ENCODE measurements at places on chromosomes 2 and 18. TPM values are rescaled to one million over a fixed set of nuclear protein-coding genes. Genes with fewer than 3 reads are reported as not detected.

Gene ALPI
- not detected for total RNA-seq

Gene TRIB2
- 20.5 TPM for total RNA-seq

Gene DCDC2C
- not detected for total RNA-seq

Gene FBXO15
- not detected for total RNA-seq

Gene CNDP1
- not detected for total RNA-seq

Gene GAD1
- total RNA-seq, result 0.60 TPM

DNA sequence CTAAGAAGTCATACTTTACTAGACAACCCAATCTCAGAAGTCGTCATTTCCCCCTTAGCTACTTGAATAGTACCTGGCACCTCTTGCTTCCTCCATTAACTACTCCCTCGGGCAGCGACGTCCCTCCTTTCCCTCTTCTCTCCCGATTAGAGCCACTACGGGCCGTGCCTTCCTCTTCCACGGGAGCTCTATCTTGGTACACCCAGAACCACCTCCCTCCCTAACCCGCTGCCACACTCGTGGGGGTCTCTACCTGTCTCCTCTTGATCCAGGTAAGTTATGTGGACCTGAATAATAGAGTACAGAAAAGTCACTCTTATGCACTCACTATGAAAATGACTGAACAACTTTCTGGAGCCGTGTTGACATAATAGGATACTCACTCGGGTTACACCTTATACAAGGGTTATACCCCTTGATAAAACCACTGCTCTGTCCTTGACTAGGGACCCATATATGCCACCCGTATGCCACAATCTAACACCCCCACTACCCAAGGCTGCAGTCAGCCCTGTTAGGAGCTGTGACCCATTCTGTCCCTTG, 595 bp upstream of the HDHD2 start:
- no peak for DNase-seq

DNA sequence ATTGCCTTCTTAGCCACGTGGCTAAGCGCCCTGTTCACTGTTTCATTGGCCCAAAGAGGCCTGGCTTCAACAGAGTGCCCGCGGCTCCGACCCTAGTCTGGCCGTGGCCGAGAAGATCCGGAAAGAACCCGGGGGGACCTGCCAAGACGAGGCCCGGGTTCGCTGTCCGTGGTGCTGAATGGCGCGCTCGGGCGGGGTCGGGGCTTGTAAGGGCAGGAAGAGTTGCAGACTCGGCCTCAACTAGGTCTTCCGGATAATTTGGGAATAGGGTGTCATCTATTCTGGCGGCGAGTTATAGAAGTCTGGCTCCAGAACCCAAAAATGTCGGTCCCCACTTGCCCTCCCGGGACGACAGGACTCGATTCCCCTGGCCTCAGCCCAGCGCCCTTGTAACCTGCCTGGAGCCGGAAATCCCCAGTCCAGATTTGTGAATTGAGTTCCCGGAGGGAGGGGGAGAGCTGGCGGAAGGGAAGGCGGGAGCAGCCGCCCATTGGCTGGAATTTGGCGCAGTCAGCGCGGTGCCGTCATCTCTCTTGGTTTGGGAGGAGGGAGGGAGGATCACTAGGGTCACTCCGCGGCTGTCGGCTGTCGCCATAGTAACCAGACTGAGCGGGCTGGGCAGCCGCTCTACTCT, 3.5 kb downstream of the CDK5R2 start:
- no peak for DNase-seq

GRCh38 chr2:207083361-207084110, 82.2 kb downstream of the KLF7 start:
- no peak for DNase-seq

DNA sequence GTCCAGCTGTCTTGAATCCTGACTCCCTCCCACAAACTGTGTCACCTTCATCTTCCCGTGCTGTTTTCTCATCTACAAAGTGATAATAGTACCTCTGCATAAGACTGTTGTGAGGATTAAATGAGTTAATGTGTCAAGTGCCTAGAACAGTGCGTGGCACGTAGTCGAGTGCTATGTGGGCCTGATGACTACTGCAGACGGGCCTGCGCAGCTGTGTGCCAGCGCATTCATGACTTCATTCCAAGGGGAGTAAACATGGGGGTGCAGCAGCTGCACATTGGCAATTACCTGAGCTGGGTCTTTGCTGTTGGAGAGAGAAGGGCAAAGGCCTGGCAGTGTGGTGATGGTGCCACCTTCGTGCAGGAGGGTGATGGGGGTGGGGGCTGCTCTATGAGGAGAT, 5.0 kb downstream of the TEX44 start:
- DNase-seq, result no peak

- no peak for DNase-seq
These were observed 197.4 kb upstream of the HDAC4 start for GRCh38 chr2:239598011-239598731.

- no peak for DNase-seq
These were observed 31.1 kb downstream of the TOGARAM2 start for GRCh38 chr2:29012211-29012681.

DNA sequence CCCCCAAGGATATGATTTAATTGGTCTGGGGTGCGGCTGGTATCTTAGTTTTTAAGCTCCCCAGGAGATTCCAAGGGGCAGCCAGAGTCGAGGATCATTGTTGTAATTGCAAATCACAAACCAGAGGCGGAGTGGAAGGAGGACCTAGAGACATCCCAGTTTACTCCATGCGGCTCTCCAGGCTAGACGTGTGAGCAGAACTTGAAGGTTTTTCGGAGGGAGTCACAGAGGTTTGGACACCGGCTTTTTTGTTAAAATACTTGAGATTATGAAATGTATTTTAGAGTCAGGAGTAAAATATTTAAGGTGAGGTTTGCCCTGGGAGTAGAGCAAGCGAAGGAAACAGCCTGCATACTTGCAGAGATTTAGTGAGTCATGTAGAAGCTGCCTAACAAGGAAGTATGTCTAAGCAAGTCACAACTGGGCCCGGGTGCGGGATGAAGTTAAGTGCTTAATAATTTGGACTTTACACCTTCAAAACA, 39.5 kb downstream of the TGOLN2 start:
- no peak for DNase-seq

- no peak for DNase-seq
These were observed 11.1 kb downstream of the HDAC4 start for GRCh38 chr2:239389414-239390329.

DNA sequence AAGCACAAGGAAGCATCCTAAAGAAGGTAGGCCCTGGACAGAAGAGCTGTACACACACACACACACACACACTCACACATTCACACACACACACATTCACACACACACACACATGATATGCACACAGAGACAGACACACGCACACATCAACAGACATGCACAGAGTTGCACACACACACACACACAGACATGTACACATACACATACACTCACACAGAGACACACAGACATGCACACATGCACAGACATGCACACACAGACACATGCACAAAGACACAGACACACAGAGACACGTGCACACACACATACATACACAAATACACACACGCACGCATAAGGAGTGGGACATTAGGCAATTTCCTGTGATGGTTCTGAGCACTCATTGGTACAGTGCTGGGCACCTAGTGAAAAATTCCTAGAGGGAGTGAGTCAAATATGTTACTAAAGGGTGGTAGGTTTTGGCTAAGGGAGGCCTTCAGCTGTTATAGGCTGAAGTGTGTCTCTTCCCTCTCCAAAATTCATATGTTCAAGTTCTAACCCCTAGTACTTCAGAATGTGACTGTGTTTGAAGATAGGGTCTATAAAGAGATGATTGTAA, 26.4 kb downstream of the THNSL2 start:
- DNase-seq, result no peak

GRCh38 chr18:1648712-1649111, 744.0 kb downstream of the ADCYAP1 start:
- no peak for DNase-seq

DNA sequence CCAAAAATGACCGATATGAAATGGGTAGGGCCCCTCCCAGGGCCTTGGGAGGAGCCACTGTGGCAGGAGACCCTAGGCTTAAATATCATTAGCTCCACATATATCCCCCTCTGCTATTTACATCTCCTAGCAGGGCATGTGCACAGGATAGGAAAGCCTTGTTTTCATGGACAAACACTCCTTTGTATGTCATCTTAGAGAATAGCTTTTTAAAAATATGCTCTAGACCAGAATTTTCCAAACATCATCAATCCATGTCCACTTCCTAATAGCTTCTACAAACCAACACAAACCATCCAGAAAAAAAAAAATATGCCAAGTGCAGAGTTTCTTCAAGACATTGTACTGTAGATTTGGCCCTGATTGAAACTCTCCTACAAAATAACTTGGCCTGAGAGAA, 10.8 kb downstream of the DAPL1 start:
- DNase-seq, result no peak

- DNase-seq, result no peak
These were observed 17.4 kb downstream of the STK25 start for GRCh38 chr2:241490825-241491506.
